ENCODE measurements at places on chromosomes 2 and 18.

DNA sequence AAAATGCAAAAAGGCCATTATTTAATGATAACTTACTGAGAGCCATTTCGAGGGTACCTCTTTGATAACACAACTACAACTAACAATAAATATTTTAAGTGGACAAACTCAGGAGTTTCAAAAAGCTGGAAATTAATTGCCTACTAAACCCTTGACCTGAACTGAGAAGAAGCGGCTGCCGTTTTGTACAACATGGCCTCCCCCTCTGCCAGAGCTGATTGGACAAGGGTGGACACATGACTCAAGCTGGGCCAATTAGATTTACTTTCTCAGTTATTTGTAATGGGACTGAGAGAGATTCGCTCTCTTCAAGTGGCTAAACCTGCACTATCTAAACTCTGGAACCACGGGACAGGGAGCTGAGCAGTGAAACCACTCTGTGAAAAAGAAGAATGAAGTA lies 135.9 kb upstream of the SERPINE2 start:
- no peak for DNase-seq

GRCh38 chr2:27282892-27283291 lies 663 bp downstream of the TRIM54 start:
- DNase-seq: no peak

DNA sequence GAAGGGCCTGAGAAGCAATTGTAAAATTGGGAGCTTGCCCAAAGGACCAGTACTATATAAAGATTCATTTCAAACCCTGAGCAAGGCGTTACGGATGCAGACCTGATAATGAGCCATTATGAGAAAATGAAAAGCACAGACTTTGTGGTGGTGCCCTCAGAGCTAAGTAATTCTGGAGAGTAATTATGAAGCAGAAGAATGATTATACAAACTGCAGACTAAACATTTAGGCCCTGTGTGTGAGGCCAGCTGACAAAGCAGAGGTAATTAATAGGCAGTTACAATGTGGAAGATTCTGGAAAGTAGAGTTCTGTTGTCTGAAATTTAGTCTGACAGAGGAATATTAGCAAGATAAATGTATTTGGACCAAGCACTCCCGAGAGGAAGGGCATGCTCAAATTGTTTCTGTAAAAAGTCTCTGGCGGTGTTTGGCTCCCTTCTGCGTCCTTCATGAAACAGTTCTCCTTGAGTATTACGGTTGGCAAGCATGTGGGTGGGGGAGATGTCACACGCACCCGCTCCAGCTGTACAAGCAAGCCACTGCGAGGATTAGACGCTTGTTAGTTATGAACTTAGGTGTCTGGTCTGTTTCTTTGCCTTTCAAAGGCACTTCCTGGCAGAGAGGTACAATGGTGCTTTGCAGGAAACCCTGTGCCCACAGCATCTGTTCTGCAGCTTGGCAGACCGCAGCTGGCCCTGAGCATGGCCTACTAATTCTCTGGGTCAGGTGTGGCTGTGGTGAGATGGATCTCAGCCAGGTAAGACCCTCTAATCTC lies 45.5 kb downstream of the CDC42EP3 start:
- DNase-seq: no peak

GRCh38 chr2:32824070-32824809 lies 122.5 kb upstream of the LTBP1 start:
- DNase-seq: no peak

GRCh38 chr18:9986156-9986930 lies 72.5 kb downstream of the VAPA start:
- no peak for DNase-seq
